ENCODE measurements at places on chromosomes 3 and 15.

- DNase-seq = peak; percentile 30
These were observed 145.7 kb downstream of the PLCL2 start for GRCh38 chr3:17030438-17030837.

DNA sequence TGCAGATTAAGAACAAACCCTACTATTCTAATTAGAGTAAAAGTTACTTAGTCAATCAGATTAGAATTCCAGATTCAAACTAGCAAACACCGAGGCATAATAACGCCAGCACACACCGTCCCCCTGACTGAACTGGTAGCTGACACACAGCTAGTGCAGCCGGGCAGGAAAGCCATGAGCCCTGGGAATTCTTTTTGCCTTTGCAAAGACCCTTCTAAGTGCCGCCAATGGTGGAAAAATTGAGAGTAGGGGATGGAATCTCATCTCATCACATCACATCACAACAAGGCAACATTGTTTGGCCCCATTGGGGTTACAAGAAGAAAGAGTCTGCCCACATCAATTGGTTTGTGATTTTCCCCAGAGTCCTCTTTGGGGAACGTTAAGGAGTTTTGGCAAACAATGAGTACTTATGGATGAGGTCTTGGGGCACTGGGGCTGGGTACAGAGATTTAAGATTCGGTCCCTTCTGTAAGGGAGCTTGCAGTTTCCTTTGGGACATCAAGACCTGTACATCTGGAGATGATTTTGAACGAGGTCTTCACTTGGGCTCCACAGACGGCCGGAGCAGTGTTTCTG lies 120.4 kb upstream of the MEF2A start:
- no peak for DNase-seq

- DNase-seq = no peak
These were observed 621.5 kb upstream of the ZNF385D start for GRCh38 chr3:22372292-22373062.

DNA sequence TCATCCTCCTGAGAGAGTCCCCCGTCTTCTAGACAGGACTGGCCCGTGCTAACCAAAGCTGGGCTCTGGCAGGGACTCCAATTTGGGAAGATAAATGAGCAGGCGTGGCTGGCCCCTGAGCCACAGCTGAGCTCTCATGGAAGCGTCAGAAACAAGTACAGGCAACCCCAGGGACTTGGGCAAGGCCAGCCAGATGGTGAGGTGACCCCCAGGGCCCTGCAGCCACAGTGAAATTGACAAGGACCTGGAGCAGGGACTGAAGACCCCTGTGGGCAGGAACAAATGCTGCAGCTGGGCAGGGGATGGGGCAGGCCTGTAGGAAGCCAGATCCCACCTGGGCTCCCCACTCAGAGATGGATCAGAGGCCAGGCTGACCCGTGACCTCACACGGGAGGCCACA lies 32.8 kb upstream of the CGNL1 start:
- DNase-seq = no peak

- DNase-seq = peak; percentile 9
These were observed 1.4 kb upstream of the CYP1A1 start for GRCh38 chr15:74726774-74727164.

DNA sequence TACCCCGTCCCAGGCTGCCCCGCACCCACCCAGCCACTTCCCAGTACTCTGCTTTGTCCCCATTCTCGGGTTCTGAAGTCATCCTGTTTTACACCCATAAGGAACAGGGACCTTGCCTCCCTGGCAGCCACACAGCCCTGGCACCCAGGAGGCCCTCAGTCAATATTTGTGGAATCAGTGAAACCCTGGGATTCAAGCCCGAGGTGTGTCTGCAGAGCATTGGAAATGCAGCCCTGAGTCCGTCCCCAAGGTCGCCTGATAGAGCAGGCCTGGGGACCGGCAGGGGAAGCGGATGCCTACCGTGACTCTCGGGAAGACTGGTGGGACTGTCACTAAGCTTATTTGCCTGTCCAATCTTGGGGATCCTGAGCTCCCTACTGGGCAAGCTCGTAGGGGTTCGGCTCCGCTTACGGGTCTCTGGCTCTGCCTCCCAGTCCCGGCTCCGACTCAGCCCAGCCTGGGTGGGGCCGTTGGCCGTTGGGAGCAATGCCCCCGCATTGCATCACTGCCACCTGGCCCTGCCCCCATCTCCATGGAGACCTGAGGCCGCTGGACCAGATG lies 64.4 kb upstream of the TAMM41 start:
- DNase-seq = no peak

GRCh38 chr3:15886521-15886920 lies 88.7 kb upstream of the ANKRD28 start:
- no peak for DNase-seq

- DNase-seq = no peak
These were observed 2.0 kb downstream of the SAMD7 start for GRCh38 chr3:169913323-169913722.

- peak; percentile 67 for DNase-seq
These were observed 34.3 kb downstream of the ZBTB38 start for GRCh38 chr3:141402476-141403171.

DNA sequence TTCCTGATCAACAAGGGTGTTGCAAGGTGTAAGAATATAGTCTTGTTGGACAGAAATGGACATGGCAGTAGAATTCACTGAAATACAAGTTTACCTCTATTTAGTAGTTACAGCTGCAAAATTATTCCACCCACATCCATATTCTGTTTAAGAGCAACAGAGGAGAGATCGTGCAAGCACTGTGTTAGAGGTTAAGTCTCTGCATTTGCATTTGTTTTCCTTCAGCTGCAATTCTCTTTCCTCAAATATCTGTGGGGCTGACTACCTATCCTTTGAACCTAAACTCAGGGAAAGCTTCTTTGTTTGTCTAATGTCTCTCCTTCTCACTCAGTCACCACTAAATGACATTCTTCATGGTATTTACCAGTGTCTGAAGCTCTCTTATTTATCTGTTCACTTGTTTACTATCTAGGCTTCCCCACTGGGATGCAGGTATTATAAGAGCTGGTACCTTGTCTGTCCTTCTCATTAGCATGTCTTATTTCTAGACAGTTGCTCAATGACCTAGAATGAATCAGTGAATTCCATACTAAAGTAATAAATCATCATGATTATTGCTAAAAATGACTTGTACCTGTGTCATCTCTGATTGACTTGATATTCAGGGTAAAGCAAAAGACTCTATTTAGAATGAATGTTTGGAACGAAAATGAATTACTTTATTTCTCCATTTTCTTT lies 175.3 kb upstream of the FEZF2 start:
- no peak for DNase-seq

DNA sequence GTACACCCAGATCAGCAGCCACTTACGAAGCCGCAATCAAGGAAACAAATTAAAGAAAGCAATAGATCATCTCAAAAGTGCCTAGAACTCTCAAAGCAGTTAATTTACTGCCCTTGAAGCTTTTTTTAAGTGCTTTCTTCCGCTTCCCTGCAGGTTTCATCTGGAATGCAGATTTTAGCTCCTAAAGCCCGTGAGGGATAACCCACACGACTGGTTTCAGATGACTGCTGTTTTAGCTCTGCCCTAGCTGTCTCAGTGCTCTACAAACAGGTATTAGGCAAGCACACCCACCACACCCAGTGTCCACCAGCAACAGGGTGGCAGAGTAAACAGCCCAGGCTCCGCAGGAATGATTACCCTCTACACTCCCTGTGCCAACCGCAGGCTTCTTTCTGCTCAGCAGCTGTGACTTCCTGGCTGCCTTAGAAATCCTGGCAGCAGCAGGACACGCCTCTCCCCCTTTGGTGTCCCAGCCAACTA lies 126.0 kb downstream of the FMN1 start:
- peak; percentile 90 for DNase-seq

- no peak for DNase-seq
These were observed 134.0 kb downstream of the MFSD1 start for GRCh38 chr3:158935846-158936245.

DNA sequence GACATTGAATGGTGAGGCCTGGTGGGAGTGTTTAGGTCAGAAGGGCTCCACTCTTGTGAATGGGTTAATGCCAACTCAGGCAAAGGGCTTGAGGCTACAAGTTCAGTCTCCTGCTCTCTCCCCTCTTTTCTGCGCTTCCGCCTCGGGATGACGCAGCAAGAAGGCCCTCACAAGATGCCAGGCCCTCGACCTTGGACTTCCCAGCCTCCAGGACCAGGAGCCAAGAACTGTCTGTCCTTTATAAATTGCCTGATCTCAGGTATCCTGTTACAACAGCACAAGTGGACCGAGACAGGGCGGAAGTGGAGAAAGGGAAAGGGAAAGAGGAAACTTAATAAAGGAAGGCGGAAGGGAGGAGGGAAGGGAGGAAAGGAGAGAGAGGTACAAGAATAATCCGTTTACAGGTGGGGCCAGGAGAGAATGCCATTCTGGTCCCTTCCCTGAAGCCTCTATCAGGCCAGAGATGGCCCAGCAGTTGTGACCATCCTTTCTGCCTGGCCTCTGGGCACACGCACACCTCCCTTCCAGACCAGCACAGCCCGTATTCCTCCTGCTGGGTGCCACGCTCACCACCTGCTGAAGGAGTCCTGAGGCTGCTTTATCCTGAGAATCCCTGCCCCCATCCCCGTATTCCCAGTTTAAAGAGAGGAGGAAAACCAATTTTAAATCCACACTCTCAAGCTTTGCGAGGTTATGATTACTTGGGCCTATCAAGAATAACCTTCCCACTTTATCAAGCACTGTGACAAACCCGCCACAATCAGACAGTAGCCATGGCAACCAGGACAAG lies 64.2 kb downstream of the OXNAD1 start:
- no peak for DNase-seq

DNA sequence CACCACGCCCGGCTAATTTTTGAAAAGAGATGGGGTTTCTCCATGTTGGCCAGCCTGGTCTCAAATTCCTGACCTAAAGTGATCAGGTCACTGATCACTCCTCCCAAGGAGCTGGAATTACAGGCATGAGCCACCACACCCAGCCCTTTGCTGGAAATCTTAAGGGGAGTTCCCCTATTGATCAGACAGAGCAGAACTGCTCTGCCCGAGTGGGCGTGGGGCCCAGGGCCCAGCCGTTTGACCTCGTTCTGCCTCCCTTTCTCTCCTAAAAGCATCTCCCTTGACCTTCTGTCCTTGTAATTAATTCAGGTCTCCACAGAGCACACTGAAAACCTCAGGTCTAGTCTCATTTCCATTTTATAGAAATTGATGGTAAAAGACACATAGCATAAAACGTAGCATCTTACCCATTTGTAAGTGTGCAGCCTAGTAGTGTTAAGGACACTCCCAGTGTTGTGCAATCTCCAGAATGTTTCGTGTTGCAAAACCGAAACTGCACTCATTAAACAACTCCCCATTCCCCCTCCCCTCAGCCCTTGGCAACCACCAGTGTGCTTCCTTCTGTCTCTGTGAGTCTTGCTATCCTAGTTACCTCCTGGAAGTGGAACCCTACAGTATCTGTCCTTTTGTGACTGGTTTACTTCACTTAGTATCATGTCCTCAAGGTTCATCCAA lies 89.3 kb downstream of the SLCO3A1 start:
- peak; percentile 72 for DNase-seq

GRCh38 chr15:44718180-44718926 lies 7.0 kb downstream of the B2M start:
- no peak for DNase-seq

DNA sequence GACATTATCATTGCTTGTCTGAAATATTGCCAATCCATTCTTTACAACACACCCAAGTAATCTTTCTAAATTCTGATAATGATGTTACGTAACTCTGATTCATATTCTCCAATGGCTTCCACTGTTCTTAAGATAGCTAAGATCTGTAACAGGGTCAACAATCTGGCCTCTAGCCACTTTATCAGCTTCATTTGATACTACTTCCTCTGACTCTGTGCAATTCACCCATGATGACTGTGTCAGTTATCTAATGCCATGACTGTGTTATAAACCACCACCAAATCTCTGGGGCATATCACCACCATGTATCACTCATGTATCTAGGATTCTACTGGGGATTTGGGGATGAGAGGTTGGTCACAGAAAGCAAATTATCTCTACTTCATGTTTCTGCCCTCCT lies 44.0 kb downstream of the CD200 start:
- DNase-seq = peak; percentile 35

- no peak for DNase-seq
These were observed 30.9 kb downstream of the UBE2E1 start for GRCh38 chr3:23836536-23837230.

GRCh38 chr3:8555725-8556472 lies 54.3 kb downstream of the LMCD1 start:
- no peak for DNase-seq

DNA sequence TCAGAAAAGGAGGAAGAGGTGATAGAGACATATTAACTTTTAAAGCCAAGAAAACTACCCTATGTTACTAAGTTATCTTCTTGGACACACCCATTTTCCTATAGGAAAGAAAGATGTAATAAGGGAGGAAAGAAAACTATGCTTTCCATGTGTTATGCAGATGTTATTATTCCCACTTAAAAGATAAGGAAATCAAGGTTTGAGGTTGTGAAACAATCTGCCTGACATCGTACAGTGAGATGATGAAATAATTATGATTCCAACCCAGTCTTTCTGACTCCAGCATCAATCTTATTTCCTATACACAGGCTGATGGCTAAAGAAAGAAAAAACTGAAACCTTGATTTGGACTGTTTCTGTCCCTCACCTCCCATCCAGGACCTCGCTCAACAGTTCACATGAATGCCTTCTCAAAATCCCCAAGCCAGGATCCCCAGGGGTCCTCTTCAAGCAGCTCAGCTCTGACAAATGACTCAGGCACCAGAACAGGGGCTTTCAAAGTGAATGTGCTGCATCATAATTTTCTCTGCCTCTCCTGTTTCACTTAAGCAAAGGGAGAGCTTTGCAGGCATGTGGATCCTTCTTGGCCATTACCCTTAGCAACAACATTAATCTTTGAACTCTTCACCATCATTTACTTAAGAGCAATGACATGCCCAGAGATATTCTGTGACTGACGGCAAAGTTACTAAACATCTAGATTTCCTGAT lies 12.4 kb upstream of the EID1 start:
- DNase-seq = peak; percentile 51

GRCh38 chr15:86855307-86856291 lies 775.9 kb downstream of the AGBL1 start:
- DNase-seq = peak; percentile 13

DNA sequence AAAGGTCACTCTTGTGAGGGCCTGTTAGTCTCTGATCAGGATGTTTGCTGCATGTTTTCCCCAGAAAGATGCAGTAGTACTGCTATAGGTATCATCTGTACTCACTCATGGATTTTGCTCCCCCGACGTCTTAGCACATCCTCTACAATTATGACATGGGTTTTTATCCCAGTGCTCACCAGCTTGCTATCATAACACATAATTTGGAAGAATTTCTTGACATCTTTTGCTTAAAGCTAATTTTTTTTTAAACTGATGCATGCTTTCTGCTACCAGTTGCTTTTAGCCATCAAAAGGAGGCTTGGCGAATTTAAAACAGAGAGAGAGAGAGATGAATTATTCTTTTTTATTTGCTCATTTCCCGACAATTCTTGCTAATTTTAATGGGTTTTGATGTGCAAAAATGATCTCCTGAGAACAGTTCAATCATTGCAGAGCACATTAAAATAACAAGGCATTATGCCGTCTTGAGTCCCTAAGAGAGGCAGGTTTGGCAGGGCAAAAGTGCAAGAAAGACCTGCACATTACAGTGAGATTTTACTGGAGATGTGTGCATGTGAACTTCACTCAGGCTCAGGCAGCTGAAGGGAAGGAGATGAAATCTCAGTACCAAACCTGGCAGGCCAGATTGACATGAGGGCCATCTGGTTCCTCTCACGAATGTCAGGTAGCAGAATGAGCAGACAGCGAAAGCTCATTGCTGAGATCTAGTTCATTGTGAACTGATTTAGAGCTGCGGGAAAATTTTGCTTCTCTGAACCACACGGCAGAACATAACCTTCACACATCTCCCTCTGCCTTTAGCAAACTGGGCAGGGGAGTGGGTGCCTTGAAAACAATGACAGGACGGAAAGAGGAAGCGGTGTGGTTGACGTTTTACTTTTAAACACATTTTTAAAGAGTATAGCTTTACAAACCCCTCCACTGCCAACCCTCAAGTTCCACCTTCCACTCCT lies 25.9 kb upstream of the GOLGA8B start:
- DNase-seq = peak; percentile 21
